ENCODE measurements at places on chromosomes 2 and 18.

- no peak for DNase-seq
Observed at GRCh38 chr2:53727921-53728320, 39.7 kb upstream of the CHAC2 start.

- no peak for DNase-seq
Observed at GRCh38 chr2:200523158-200523557, 2.8 kb upstream of the SGO2 start.

- no peak for DNase-seq
Observed at GRCh38 chr18:58792086-58792485, 72.6 kb upstream of the ZNF532 start.

DNA sequence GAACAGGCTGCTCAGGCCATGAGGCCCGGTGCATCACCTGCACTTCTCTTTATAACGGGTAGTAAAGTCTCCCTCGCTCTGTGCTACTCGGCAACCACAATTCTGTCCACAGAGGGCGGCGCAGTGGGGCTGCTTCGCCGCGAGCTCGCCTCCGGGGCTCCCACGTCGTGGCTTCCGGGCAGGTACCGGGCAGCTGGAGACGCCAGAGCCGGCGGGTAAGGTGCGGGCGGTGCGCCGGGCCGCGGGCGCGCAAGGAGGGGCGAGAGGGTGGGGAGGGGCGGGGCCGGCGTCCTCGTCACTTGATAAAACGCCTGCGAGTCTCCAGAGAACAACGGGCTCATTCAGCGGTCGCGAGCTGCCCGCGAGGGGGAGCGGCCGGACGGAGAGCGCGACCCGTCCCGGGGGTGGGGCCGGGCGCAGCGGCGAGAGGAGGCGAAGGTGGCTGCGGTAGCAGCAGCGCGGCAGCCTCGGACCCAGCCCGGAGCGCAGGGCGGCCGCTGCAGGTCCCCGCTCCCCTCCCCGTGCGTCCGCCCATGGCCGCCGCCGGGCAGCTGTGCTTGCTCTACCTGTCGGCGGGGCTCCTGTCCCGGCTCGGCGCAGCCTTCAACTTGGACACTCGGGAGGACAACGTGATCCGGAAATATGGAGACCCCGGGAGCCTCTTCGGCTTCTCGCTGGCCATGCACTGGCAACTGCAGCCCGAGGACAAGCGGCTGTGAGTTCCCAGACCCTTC, at the start of gene ITGA6:
Gene ITGA6 (plus strand): TSS at position 331 of the 734 bp plus-strand sequence.
- DNase-seq: peak; percentile 68

GRCh38 chr2:189086250-189086649, 93.3 kb downstream of the COL5A2 start:
- no peak for DNase-seq

DNA sequence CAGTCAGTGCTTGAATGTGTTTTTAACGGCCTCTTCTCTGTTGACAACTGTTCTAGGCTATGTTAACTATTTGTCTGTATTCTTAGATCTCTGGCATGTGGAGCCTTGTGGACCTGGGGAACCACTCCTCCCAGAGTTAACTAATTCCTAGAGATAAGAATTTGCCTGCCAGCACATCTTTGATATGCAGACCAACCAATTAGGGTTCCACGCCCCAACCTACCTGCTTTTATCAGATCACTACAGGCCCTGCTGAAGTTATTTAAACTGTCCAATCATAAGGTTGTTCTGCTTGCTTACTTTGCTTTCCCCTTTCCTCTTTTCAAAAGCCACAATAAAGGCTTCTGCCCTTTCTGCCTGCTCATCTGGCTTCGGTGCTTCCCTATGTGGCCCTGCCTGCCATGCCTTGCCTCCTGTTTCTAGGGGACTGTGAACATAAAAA, 8.5 kb upstream of the CYBRD1 start:
- DNase-seq: no peak

DNA sequence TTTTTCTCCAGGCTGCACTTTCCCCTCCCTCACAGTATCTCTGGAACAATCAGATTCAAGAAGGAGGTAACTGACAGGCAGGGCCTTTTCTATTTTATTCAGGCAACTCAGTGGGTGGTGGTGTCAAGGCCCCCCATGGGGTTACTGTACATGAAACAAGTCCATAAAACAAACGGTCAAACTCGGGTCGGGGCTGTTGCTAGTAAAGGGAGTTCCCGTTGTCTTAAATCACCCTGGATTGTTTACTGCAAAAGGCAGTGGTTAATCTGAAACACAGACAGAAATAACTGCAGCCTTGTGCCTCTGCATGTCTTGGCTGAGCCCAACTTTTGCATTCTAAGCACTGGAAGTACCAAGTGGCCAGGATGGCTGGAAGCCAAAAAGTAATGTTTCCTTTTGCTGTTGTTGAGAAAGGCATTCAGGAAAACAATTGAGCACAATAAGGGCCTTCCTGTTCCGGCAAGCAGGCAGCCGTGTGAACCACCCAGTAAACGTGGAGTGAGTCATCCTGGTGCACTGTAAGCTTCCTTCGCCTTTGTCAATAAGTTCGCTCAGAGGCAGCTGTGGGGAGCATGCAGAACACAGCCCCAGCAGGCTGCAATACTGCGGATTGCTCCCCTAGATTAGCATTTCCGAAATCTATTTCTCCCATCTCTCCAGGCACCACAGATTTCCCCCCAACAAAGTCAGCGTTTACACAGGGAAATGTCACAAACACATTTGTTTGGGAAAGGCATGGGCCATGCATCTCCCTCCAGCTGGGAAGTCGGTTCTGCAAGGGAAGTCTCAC, 149.6 kb downstream of the IRS1 start:
- peak; percentile 80 for DNase-seq

DNA sequence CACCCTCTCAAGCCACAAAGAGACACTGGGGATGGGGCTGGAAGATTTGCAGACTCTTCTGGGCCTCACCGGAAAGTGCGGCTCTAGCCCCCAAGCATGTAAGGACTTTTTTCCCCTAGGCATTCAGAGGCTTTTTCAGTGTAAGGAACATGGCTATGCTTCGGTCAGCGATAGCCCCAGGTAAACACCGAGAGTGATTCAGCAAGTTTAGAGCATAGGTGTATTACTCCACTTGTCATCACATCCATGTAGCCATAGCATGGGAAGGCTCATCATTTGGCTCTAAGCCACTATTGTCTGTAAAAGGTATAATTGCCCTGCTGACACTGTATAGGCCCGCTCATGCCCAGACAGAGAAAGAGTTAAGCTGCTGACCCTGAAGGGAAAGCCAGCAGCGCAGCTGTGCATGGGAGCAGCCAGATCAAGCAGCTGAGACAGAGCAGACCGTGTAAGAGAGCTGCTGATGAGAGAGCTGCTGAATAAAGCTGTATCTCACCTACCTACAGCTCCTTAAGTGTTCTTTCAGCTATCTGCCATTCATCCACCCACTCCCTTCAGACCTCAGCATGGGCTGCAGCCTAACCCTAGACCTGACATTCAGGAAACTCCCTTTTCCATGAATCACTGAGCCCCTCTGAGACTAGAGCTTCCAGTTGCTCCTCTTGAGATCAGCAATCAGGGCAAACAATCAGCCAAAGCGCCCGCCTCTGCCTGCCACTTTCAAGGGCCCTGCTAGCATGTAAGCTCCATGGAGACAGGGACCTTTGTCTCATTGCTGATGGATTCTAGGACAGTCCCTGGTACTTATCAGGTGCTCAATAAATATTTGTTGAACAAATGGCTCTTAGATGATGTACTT, 25.5 kb downstream of the LGALSL start:
- no peak for DNase-seq

DNA sequence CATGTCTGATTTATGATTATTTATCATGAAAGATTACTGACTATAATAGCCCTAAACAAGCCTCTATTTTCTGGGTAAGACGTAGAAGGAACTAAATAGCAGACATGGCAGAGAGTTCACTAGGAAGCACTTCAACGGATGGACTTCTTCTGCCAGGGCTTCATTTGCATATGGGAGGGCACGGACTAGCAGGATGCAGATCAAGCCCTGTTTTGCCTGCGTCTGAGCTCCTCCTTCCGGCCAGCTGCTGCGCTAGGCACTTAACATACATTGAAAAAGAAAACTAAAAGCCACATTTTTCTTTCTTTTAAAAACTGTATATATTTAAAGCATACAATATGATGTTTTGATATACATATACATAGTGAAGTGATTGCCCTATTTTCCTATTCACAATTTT, 340.0 kb upstream of the MEX3C start:
- DNase-seq: peak; percentile 26

DNA sequence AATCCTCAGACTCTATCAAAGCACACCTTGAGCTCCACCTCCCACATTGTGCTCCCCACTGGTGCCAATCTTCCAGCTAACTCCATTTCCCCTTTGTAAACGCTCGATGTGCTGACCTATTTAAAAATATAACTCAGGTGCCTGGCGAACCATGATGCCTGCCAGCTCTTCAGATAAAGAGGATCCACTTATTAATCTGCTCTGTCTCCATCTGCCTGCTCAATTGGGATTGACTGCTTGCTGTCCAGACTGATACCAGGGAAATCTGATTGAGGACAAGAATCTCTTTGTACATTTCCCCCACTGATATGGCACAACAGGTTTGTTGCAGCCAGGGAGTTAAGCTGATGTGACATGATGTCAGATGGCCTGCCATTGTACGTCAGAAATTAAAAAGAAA, 2036.5 kb upstream of the CELF4 start:
- DNase-seq: no peak

GRCh38 chr2:140669911-140670310, 1460.9 kb downstream of the LRP1B start:
- DNase-seq: no peak

- DNase-seq: no peak
Observed at GRCh38 chr2:236967499-236967783, 118.2 kb upstream of the COPS8 start.

DNA sequence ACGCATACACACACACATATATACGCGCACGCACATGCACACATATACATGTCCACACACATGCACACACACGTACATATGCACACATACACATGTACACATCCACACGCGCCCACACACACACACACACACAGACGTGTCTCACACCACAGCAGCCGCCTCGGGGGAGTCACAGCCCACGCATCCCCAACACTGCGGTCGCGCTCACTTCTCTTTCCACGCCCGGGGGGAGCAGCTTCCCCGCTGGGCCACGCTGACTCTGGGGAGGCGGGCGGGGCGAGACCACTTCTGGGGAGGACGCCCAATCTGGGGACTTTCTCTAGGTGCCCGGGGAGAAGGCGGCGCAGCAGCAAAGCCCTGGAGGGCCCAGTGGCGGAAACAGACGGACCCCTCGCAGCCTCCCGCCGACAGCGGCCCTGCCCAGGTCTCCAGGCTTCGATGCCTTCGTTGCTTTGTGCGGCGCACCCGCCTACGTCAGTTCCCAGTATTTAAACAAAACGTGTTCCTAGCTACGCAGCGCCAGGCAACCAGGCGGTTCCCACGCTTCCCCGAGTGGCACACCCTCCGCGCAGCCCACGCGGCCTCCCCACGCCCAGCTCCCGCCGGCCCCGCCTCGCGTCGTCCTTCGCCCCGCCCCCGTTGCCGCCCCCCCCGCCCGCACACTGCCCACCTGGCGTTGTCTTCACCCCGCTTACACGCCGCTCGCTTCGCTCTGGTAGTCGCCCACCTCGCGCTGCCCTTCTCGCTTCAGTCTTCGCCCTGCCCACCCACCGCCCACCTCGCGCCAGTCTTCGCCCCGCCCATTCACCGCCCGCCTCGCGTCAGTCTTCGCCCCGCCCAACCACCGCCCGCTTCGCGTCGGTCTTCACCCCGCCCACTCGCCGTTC, 810 bp upstream of the RBFA start:
- no peak for DNase-seq

- no peak for DNase-seq
Observed at GRCh38 chr18:48775372-48776155, 175.2 kb downstream of the SMAD7 start.

- DNase-seq: peak; percentile 32
Observed at GRCh38 chr2:47088371-47089082, 66.6 kb downstream of the STPG4 start.

DNA sequence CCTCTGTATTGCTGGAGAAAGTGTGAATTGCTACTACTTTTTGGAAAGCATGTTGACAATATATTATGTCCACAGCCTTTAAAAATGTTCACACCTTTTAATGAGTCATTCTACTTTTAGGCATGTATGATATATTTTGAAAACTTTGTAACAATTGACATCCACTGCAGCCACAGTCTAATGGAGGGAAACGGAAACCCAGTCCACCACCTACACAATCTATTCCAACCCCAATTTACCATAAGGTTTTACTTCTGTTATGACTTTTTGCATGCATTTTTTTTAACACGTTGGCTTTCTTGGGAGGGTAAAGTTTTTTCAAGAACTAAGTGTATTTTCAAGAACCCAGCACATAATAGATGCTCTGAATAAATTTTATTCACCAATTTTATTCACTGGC, 38.5 kb upstream of the ATP8B1 start:
- no peak for DNase-seq

- DNase-seq: no peak
Observed at GRCh38 chr2:159562248-159562647, 54.1 kb downstream of the BAZ2B start.

DNA sequence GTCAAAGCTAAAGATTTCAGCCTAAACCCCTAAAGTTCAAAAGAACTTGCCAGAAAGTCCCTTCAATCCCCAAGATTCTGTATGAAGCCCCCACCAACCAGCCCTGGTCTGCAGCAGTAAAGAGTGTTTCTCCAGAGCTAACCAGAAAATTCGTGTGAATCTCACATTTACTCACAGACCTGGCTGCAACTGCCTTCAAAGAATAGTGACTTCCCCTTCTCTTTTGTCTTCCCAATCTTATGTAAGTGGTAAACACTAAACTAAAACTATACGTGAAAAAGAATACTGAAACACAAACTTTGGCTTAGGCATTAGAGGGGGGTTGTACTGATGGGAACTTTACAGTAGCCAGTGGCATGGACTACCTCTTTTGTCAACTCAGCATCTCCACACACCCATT, 50.6 kb upstream of the SETBP1 start:
- no peak for DNase-seq

- DNase-seq: no peak
Observed at GRCh38 chr18:55334875-55335274, 253.1 kb downstream of the TCF4 start.

DNA sequence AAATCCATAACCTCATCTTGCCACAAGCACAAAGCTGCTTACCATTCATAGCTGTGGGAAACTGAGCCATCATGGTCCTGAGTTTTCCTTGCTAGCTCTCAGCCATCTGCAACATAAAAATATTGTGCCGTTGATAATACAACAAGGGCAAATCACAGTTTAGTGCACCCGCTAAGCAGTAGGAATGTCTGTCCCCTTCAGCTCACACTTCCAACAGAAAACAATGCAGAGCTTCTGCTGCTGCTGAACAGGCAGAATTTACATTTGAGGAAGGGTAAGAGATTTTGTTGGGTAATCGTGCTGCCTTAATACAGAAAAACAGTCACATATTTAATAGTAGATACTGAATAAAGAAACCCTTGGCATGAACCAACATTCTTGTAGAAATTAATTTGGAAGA, 32.3 kb downstream of the ITSN2 start:
- DNase-seq: no peak

- DNase-seq: peak; percentile 25
Observed at GRCh38 chr2:136378712-136379595, 261.0 kb upstream of the CXCR4 start.

- no peak for DNase-seq
Observed at GRCh38 chr2:67400560-67401485, 3.7 kb downstream of the ETAA1 start.

All from MG63 (cell line).